ENCODE measurements at places on chromosomes 16 and 17. TPM values are rescaled to one million over a fixed set of nuclear protein-coding genes. Genes with fewer than 3 reads are reported as not detected.

Gene FAM234A
- 53.3 TPM for polyA plus RNA-seq

Gene CRYM
- 0.98 TPM for polyA plus RNA-seq

GRCh38 chr17:57485566-57485865, 229.2 kb downstream of the MSI2 start:
- DNase-seq: no peak

Gene GNGT2
- polyA plus RNA-seq: 0.25 TPM

DNA sequence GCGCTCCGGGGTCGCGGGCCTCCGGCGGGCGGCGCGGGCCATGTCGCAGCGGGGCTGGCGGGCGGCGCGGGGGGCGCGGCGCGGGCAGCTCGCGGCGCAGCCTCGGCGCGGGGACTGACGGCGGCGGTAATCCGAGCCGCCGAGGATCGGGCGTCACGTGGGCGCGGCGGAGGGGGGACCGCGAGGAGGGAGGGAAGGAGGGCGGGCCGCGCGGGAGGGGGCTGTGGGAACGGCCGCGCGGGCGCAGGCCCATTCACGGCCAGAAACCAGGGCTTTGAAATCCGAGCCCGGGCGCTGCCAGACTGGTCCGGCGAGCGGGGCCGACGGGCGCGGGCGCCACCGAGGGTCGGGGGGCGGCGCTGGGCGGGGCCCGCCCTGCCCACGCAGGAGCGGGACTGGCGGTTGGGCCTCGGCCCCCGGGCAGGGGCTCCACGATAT, at the start of gene MTSS2:
MTSS2 (minus strand) TSS at position 116 of the 438 bp plus-strand sequence. CDS start 262 bp downstream, outside the sequence.
- peak; percentile 72 for DNase-seq

Gene OR2C1
- polyA plus RNA-seq: not detected

DNA sequence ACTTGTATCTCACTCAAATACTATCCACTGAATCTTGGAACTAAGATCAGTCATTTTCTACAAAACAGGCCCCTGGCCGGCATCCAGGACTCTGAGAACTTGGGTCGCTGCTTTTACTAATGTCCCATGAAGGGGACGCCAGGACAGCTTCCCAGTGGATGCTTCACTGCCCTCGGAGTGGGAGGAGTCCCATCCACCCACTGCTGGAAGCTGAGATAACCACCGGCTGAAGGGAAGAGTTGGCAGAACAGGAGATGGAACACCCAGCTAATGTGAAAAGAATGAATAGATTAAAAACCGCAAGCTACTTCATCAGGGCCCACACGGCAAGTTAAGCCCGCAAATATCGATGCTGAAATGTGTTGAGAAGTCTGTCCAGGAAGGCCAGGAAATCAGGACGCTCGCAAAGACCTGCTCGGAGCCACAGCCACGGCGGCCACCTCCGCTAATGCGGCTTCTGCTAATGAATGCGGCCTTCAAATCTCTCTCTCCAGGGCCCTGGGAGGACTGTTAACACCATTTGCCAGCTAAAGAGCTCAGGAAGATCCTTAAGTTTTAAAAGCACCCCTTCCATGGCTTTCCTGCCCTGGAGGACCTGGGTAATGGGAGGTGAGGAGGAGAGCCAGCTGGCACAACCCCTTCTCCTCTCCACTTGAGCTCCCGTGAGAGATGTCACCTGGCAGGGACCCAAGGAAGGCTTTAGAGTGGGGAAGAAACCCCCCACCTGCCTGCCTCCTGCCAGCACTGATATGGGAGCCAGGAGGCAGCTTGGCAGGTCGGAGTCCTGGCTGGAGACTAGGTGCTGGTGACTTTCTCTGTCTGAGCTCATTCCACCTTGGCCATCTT, 226.6 kb upstream of the RPL38 start:
- no peak for DNase-seq

- DNase-seq: no peak
Measured at GRCh38 chr17:81428516-81428915, 33.3 kb downstream of the BAHCC1 start.

GRCh38 chr17:31647661-31648060, 211.4 kb downstream of the COPRS start:
- DNase-seq: no peak

DNA sequence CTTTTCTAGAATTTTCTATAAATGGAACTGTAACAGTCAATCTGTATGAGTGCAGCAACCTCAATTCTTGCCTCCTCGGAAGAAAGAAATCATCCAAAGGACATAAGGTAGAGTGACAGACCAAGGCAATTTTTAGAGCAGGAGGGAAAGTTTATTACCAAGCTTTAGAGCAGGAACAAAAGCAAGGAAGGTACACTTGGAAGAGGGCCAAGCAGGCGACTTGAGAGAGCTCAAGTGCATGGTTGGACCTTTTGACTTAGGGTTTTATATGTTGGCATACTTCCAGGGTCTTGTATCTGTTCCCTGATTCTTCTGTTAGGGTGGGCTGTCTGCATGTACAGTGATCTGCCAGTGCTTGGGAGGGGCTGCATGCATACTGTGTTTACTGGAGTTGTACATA, 50.3 kb downstream of the SCNN1G start:
- DNase-seq: no peak

- no peak for DNase-seq
Measured at GRCh38 chr17:76152591-76152990, 11.5 kb upstream of the FOXJ1 start.
